ENCODE measurements at places on chromosomes 6 and 20.

GRCh38 chr6:148999929-149000468, 253.2 kb downstream of the UST start:
- DNase-seq, result no peak

- no peak for DNase-seq
Measured at GRCh38 chr6:110938171-110938570, 20.3 kb upstream of the GTF3C6 start.

- no peak for DNase-seq
Measured at GRCh38 chr20:19974630-19975435, 42.3 kb upstream of the NAA20 start.

DNA sequence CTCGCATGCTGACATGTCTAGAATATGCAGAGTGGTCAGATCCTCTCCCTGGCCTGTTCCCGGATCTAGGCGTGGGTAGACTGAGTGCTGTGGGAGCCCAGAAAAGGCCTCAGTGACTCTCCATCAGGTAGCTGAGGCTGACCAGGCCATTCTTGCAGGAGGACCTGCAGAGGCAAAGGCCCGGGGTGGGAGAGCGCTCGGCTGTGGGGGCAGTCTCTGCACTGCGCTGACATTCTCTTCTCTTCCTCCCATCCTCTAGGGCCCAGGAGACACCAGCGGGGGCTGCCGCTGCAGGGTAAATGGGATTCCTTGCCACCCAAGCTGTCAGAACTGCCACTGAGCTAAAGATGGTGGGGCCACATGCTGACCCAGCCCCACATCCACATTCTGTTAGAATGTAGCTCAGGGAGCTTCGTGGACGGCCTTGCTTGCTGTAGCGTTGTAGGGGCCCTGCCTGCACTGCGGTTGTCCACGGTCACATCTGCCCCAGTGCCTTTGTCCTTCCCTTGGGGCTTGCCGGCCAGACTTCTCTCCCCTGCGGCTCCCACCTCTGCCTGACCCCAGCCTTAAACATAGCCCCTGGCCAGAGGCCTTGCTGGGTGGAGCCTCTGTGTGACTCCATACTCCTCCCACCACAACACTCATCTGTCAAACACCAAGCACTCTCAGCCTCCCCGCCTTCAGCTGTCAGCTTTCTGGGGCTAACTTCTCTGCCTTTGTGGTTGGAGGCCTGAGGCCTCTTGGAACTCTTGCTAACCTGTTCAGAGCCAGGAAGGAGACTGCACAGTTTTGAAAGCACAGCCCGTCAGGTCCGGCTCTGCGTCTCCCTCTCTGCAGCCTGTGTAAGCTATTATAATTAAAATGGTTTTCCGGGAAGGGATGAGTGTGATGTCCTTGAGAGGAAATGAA, 22.2 kb downstream of the RBCK1 start:
- no peak for DNase-seq

GRCh38 chr6:150589852-150590251, 9.8 kb upstream of the PLEKHG1 start:
- no peak for DNase-seq

- no peak for DNase-seq
Measured at GRCh38 chr6:54874349-54875048, 27.9 kb downstream of the FAM83B start.

GRCh38 chr6:11343963-11344723, 111.7 kb upstream of the NEDD9 start:
- DNase-seq, result no peak

DNA sequence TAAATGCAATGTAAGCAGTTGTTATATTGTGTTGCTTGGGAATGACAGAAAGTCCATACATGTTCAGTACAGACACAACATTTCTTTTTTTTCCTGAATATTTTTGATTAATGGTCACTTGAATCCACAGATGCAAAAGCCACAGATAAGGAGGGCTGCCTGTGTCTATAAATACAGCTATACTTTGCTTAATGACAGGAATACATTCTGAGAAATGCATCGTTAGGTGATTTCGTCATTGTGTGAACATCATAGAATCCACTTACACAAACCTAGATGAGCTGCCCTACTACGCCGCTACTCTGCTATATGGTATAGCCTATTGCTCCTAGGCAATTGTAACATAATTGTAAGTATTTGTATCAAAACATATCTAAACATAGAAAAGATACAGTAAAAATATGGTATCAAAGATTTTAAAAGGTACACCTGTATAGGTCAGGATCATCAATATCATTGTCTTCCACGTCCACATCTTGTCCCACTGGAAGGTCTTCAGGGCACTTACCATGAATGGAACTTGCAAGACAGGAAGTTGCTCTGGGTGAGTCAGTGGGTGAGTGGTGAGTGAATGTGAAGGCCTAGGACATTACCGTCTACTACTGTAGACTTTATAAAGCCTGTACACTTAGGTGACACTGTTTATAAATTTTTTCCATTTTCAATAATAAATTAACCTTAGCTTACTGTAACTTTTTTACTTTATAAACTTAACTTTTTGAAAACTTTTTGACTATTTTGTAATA, 27.9 kb upstream of the POPDC3 start:
- no peak for DNase-seq
